Stimulated activated CD8-positive, alpha-beta memory T cell treated with anti-CD3 and anti-CD28 coated beads, Interleukin-15, amount 100 ng/mL, for 24 hours (primary cell): ENCODE measurements at places on chromosomes 2 and 18.
A peak's percentile ranks its signal among the peaks of the same experiment; 100 is the strongest.

DNA sequence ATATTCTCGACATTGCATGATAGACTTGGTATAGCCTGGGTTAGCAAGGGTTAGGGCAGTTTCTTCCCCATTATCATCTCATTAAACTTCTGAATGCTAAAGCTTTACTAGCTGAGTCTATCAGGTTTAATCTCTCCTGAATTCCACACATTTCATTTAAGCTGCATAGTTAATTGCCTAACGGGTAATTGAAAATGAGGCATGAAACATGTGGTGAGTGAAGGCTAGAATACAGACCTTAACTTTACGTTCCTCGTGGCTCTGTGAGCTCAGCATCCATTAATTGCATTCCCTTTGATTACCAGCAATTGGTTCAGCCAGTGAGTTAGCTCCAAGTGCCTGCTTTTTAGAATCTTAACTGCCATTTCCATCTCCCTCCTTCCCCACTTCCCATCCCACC is 126.5 kb upstream of the MEX3C start:
- no peak for DNase-seq

GRCh38 chr2:108287169-108287568 is 1.5 kb upstream of the SULT1C2 start:
- no peak for DNase-seq

DNA sequence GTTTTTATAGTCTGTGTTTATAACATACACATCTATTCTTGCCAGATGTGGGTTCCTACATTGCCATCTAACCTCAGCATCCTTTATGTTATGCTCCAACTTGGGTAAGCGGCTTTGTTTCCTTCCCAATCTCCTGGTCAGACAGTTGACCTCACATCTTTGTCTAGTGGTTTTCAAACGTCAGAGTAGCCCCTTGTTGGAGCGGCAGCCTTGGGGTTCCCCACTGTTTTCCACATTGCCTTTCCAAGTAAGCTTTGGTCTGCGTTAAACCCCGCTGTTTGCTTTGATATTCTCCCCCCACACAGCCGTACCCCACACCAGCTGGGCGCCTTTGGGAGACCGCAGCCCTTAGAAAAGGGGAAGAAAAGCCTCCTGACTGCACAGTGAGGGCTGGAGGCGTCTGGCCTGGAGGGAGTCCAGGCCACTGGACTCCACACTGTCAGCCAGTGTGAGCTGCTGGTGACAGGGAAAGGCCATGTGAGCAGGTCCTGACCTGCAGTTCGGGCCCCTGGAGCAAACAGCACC is 83.3 kb downstream of the MALT1 start:
- DNase-seq = no peak

GRCh38 chr18:8029061-8029460 is 461.9 kb downstream of the PTPRM start:
- no peak for DNase-seq

- DNase-seq = no peak
Observed at GRCh38 chr18:36284671-36285295, 12.7 kb upstream of the FHOD3 start.

GRCh38 chr2:6966446-6966940 is 49.3 kb downstream of the RNF144A start:
- DNase-seq = no peak

- no peak for DNase-seq
Observed at GRCh38 chr2:125272651-125273050, 1247.6 kb downstream of the CNTNAP5 start.

- no peak for DNase-seq
Observed at GRCh38 chr2:227482638-227483340, 10.8 kb downstream of the AGFG1 start.

GRCh38 chr18:55422456-55423180 is 165.4 kb downstream of the TCF4 start:
- no peak for DNase-seq

GRCh38 chr2:74695663-74696062 is 41.6 kb downstream of the SEMA4F start:
- no peak for DNase-seq

- DNase-seq = no peak
Observed at GRCh38 chr18:34598120-34598635, 111.9 kb upstream of the DTNA start.

GRCh38 chr2:135230150-135230549 is 178.1 kb downstream of the RAB3GAP1 start:
- no peak for DNase-seq

GRCh38 chr2:27655155-27655951 is 8.1 kb downstream of the SUPT7L start:
- no peak for DNase-seq

- DNase-seq = no peak
Observed at GRCh38 chr2:120634533-120634932, 101.1 kb upstream of the GLI2 start.

DNA sequence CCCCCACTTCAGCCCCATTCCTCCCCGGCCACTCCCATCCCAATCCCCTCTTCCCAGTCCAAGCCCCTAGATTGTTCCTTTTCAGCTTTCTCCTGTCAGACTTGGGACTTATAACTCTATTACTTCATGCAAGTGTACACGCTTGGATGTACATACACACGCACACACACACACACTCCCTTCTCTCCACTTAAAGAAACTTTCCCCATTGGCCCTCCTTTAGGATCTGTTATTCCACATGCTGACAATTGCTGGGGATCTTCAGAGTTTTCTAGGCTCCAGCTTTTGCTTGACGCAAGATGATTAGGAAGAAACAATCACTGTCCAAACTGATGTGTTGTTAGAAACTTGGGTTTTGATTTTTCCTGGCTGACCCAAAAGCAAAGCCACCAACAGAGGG is 75.4 kb downstream of the CDK15 start:
- no peak for DNase-seq

- no peak for DNase-seq
Observed at GRCh38 chr2:182558564-182558963, 131.7 kb upstream of the PDE1A start.

GRCh38 chr18:10775026-10775425 is 249.2 kb downstream of the NAPG start:
- DNase-seq = no peak

GRCh38 chr18:69916412-69916811 is 31.3 kb downstream of the CD226 start:
- DNase-seq = no peak

- DNase-seq = no peak
Observed at GRCh38 chr2:234559609-234560008, 62.7 kb upstream of the ARL4C start.

GRCh38 chr2:30821960-30822359 is 14.7 kb upstream of the CAPN13 start:
- DNase-seq = no peak

DNA sequence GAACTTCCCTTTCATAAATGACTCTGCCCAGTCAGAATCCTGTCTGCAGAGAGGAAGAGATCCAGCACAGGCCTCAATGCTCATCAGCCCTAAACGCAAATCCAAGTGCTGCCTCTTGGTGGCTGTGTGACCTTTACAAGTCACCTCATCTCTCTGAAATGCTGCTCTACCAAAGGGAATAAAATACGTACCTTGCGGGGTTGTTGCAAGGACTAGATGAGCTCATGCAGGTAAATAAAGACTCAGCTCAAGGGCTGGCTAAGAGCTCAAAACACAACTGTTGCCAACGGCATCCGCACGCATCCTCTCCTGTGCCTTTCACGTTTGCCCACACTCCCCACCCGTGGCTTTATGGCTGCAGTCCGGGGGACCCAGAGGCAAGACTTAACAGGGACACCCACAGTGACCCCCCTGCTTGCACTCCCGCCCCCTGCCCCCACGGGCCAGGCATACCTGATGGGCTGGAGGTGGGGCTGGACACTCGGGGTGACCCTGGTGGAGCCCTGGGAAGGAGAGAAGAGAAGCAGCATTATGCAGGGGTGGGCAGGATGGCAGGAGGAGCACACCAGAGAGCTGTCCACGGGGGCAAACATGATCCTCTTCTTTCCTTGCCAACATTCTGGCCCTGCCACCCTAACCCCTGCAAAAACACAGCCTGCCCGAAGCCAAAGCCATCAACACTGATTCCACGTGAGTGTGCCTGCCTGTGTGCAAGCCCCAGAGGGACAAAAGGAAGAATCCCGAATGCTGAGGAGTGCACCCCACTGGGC is 102.6 kb downstream of the TNS1 start:
- DNase-seq = no peak

- no peak for DNase-seq
Observed at GRCh38 chr2:22247466-22247865, 1123.7 kb downstream of the TDRD15 start.

- DNase-seq = no peak
Observed at GRCh38 chr2:40346535-40347354, 105.1 kb downstream of the SLC8A1 start.

DNA sequence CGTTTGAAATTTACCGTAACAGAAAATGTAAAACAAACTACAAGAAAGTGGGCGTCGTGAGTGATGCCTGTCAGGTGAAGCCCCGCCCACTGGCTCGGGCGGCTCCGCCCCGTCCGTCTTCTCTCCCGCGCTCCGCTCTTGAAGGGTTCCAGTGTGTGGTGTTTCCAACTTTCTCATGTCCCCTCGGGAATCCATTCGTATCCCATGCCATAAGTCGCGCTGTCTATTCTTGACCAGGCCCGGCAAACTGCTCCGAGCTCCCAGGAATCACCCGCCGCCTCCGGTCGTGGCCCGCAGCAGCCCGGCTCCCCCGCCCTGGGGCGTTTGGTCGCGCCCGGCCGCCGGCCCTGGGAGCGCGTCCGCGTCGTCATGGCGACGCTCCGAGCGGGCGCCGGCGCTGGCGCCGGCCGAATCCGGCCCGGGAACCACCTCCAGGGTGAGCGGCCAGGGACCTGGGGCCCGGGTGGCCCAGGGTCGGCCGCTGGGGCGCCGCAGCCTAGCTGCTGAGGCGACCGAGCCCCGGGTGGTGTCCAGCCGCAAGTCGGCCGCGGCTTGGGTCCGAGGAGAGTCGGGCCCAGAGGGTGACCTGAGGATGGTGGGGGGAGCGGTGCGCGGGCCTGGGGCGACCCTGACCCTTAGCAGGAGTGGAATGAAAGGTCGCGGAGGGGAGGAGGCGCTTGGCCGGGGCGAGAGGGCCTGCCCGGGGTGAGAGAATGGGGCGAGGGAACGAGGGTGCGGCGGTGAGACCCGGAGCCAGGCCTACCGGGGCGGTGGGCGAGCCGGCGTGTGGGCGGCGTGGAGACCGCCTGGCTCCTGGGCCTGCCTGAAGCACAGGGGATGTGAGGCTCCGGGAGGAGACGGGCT is at the start of gene CFAP221:
Gene CFAP221 (plus strand): TSS at position 375 of the 864 bp plus-strand sequence. CDS start 1,683 bp downstream, outside the sequence.
- peak; percentile 11 for DNase-seq

DNA sequence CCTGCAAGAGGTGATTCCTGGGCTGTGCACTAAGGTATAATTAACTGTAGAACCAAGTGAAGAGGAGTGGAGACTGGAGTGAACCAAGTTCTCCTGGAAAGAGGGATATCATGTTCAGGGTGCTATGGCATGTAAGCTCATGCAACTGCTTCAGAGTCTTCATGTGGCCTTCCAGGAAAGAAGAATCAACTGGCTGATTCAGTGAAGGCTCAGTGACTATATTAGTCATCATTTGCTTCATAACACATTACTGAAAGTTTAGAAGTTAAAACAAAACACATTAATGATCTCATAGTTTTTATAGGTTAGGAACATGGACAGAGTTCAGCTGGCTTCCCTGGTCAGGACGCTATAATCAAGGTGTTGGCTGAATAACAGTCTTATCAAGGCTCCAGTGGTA is 1200.8 kb upstream of the GYPC start:
- no peak for DNase-seq

- DNase-seq = no peak
Observed at GRCh38 chr2:120253021-120253882, 600 bp downstream of the RALB start.

GRCh38 chr18:58097121-58097906 is 53.3 kb downstream of the NEDD4L start:
- DNase-seq = no peak

DNA sequence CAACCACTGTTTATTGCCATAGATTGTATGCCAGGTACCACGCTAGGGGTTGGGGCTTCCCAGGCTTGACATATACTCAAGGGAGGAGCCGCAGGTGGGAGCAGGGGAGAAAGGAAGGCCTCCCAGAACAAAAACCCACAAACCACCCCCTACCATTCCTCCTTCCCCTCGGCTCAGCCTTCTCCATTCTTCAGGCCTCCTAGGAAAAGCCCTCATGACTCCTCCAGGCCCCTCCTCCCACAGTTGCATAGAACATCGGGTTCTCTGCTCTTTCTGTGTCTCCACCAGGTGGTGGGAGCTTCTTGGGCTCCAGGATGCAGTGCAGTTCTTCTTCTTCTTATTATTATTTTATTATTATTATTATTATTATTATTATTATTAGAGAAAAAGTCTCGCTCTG is 80.3 kb downstream of the ZFP36L2 start:
- no peak for DNase-seq

GRCh38 chr2:235917506-235917905 is 250.7 kb downstream of the GBX2 start:
- no peak for DNase-seq

GRCh38 chr2:221997100-221997499 is 301.7 kb downstream of the PAX3 start:
- no peak for DNase-seq

DNA sequence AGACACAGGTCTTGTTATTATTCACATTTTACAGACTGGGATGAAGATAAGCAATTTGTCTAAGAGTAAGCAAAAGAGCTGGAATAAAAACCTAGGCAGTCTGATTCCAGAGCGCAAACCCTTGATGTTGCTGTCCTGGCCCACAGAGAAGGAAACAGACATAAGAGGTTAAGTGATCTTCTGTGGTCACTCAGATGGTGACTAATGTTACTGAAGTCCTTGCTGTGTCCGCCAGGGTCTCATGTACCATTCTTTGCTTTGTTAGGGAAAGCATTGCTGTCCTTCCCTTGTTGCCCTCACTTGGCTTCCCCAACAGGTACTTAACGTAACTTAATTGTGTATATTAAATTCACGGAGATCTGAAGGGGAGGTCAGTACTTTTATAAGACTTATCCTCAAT is 14.9 kb upstream of the FAP start:
- no peak for DNase-seq

DNA sequence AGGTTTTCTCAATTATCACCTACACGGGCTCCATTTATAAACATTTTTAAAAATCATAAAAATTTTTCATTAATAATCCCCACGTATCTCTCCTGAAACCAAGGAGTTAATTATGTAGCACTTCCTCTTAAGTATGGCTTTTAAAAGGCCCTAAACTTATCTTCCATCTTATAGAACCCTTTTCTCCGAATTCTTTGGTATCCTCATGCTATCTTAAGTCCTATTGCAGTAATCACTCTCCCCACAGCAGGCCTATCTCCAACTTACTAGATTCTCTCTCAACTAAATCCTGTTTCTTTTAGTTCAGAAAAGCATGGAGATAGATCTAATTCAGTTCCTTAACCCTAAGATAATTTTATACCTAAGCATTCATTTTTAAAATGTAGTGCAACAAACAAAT is 26.2 kb downstream of the RPRD1A start:
- DNase-seq = no peak
